ENCODE measurements at places on chromosomes 7 and 10.

GRCh38 chr10:67036808-67037207, 111.0 kb downstream of the LRRTM3 start:
- DNase-seq = no peak

- DNase-seq = no peak
These were observed 131.2 kb downstream of the ARHGAP22 start for GRCh38 chr10:48473704-48474103.

DNA sequence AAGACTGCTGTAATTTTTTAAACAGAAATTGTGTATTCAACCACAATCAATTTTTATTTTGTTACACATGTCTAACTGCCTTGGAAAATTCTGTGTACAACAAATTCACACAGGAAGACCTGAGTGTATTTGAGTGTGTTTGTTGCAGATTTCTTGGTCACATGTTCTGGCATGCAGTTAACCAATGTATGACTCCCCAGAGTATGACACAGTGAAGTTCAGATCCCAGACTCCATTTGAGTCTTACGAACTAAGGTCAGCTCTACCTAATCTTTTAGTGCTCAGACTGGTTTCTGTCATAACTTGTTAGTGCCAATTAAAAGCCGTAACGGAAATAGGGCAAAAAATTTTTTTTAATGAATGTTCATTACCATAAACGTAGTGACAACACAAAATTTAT, 5.8 kb downstream of the GNAI1 start:
- no peak for DNase-seq

DNA sequence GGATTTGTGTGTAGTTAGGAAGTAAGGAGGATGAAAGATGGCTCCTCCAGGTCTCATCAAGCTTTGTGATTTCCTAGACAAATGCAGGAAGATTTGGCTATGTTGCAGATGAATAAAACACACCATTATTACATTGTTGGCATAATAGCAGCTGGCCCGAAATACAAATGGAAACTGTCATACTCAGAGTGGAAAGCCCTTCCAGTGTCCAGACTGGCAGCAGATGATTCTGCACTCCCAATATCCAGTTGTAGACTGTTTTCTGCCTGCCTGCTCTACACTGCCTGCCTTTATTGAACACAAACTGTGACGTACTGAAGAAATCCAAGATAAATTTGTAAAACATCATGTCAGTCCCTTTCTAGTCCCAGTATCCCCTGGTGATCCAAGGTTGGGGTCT, 99.7 kb upstream of the FZD1 start:
- DNase-seq = no peak

GRCh38 chr10:132209130-132209529, 22.4 kb downstream of the DPYSL4 start:
- DNase-seq = no peak

GRCh38 chr7:45937301-45937700, 16.2 kb upstream of the IGFBP3 start:
- DNase-seq = no peak

DNA sequence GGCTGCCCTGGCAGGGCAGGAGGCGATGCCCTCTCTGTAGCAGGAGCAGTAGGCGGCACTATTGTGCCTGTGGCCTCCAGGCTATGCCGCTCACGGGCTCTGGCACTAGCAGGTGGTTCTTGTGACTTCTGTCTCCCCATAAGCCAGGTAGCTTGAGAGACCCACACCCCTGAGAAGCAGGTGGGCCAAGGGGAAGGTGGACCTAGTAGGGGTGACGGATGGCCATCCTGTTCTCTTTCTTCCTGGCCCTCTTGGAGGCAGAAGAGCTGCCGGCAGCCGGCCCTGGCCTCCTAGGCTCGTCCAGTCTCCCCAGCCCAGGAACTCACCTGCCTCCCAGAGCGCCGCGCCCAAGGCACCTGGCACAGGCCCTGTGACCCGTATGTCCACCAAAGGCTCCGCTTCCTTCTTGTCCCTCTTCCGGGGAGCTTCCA, 15.4 kb downstream of the MMRN2 start:
- no peak for DNase-seq

DNA sequence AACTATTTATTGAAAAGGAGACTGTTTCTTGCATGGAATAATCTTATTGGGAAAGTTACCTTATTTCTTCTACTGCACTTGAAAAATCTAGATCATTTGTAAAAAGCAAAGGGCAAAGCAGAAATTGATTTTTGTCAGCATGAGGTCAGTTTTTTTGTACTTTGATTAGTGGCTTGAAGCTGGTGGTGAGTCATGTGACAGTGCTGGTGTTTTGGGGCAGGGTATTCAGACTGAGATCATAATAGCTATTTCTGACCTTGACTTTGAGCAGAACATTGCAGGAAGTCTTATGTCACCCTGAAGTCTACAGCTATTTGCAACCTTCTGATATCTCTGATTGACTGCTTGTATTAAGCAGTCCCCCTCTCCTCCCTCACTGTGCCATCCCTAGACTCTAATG, 66.3 kb upstream of the SORCS3 start:
- no peak for DNase-seq

GRCh38 chr7:95503271-95504131, 17.8 kb downstream of the ASB4 start:
- no peak for DNase-seq

DNA sequence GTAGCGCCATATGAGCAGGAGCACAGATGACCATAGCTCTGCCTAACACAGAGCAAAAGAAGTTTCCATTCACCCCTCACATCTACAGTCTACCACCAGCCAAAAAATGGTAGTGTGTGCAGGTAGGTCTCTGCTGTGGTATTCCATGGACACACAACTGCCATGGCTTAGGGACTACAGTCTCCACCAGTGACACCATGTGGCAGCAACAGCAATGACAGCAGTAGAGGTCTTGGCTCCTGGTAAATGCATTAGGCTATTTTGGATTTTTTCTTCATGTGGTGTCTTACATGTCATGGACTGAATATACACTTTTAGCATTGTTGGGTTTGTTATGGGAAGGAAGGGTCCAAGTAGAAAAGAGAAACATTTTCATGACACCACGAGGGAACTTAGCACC, 70.1 kb upstream of the CABCOCO1 start:
- DNase-seq = no peak

DNA sequence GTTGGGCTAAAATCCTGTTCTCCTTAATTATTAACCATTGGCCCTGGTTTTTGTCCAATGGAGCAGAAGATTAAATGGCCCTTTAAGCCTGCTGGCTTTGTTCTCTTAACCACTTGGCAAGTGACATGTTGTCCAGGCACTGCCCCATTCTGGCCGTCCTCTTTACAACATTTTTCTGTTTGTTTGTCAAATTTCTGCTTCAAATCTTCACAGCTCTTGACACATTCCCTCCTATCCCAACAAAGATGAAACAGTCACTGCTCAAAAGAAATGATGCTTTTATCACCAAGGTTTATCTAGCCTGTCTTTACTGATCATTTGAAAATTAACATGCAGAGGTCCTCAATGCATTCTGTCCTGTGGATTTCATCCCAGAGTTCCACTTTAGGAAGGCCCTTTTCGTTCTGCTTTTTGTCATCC, 700.4 kb downstream of the KCNMA1 start:
- DNase-seq = no peak

Measured in NCI-H2029 (cell line).